ENCODE measurements at places on chromosomes 1 and 21. TPM values are rescaled to one million over a fixed set of nuclear protein-coding genes. Genes with fewer than 3 reads are reported as not detected.
A peak's percentile ranks its signal among the peaks of the same experiment; 100 is the strongest.

The FOXD3 gene
- total RNA-seq = 0.96 TPM

The VHLL gene
- not detected for total RNA-seq

The DCDC2B gene
- total RNA-seq = not detected

- no peak for DNase-seq
Measured at GRCh38 chr1:51000651-51001050, 30.6 kb downstream of the CDKN2C start.

GRCh38 chr1:34744851-34745250 lies 10.0 kb upstream of the GJB5 start:
- DNase-seq = no peak

DNA sequence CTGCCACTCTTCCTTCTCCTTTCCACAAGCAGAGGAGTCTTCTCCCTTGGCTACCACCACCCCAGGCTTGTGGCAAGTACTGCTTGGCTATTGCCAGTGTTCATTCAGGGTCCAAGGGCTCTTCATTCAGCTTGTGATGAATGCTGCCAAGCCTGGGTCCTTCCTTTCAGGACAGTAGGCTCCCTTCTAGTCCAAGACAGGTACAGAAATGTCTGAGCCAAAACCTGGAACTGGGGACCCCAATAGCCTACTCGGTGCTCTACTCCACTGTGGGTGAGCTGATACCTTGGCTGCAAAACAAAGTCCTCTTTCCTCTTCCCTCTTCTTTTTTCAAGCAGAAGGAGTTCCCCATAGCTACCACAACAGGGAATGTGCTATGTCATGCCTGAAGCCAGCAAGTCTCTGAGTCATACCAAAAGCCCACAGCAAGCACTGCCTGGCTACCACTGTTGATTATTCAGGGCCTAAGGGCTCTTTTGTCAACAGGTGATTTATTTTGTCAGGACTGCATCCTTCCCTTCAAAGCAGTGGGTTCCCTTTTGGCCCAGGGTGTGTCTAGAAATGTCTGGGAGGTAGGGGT lies 268.9 kb downstream of the HHAT start:
- DNase-seq = peak; percentile 96

DNA sequence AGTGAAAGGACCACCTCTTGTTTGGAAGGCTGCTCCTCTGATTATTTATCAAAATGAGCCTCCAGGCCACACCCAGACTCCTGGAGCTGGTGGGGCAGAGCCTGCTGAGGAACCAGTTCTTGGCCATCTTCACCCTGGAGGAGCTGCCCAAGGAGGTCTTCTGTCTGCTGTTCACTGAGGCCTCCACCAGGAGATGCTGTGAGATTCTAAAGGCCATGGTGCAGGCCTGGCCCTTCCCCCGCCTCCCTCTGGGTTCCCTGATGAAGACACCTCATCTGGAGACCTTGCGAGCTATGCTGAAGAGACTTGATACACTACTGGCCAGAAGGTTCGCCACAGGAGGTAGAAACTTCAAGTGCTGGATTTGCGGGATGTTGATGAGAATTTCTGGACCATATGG lies 61.7 kb upstream of the GJA8 start:
- no peak for DNase-seq
